ENCODE measurements at places on chromosomes 5 and 9.

DNA sequence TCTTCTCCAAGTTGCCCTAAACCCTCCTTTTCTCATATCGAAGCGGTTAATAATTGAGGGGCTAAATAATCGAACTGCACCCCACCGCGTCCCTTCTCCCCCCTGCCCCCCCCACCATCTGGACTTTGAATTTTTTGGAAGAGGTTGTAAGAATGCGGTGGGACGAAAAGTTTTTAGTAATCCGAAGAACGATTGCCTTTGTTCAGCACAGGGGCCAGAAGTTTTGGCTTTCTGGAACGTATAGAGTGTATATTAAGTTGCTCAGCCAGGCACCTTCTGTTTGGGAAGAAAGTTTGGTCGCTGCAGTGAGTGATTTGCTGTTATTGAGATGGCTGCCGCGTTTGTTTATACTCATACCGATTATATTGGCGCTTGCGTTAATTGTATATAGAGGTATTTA, 518 bp downstream of the ERBIN start:
- DNase-seq = peak; percentile 14

GRCh38 chr5:10539687-10539998, 24.2 kb upstream of the ANKRD33B start:
- DNase-seq = no peak

DNA sequence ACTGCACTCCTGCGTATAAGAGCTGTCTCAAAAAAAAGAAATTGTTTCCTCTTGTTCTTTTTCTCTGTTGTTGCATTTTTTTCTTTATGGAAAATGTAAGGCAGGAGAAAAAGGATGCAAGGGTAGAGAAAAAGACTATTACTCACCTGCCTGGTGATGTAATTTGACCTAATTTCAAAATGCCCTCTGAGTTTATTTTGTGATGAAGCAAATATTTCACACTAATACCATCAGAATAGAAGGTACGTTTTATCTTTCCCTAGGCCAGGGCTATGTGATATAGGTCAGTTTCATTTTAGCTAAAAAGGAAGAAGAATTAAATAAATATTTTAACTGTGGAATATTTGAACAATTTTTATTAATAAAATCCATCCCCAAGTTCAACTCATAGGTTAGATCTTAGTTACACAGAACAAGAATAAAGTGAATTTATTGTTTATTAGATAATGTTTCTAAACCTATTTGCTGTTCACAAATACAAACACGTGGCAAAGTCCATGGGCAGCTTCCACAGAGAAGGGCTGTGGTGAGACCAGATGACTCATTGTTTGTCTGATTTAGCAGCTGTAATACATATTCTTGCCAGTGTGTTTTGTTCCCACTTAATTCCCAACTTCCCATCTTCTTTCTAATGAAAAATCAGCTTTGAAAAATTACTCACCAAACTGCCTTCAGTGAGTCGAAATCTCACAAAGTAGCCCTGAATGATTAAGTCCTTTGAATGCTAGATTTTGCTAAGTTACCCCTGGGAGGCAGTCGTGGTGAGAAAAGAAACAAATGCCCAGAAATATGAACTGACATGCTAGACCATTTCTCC, 52.8 kb upstream of the CCDC112 start:
- no peak for DNase-seq

DNA sequence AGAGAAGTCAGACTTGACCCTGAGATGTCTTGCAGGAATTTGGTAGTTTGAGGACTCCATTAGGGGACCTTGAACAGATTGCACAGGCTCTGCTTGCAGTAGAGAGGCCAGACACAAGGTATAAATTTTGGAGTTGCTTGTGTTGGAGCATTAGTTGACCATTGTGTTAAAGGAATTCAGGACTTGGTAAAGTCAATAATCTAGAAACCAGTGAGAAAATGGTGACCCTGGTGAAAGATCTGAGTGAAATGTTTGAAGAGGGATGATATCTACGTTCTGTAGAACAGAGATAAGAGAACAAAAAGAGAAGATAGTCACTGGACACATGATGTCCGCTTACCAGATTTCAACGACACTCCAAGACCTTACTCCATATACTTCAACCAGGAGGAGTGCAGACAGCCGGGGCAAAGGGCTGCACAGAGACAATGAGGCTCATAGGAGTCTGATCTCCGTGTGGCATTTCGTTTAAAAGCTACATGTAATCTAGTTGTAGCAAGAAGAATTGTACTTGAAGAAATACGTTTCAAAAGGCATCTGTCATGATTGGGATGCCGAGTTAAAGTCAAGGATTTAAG, 13.2 kb downstream of the DNAJC25 start:
- no peak for DNase-seq

DNA sequence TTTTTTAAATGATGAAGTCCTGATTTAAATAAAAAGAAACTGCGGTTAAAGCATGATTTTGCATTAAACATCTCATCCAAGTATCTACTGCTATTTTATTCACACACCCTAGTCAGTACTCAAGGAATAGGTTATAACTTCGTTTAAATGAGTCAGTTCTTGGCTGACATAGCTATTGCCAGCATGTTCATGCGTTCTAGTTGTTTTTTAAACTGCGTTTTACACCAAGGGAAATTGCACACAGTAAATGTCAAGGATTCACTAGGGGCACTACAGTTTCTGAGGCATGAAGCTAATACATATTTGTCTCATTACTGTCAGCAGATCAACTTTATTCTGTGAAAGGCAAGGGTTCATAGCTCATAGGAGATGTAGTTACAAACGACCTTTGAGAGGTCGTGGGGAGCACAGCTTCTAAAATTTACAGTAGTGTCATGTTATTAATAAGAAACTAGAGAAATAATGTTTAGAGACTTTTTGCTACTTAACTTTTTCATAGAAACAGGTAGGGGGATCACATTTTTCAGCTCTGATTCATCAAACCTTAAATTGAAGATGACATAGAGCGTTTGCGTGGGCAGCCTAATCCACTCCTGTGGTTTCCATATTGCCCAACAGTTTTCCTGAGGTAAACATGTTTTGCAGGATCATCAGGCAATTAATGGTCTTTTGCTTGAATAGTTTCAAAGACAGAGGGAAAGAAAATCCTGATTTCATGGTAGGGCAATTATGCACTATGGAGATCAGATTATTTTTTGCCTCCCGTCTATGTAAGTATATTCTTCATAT, 2222.7 kb upstream of the WWC1 start:
- no peak for DNase-seq

DNA sequence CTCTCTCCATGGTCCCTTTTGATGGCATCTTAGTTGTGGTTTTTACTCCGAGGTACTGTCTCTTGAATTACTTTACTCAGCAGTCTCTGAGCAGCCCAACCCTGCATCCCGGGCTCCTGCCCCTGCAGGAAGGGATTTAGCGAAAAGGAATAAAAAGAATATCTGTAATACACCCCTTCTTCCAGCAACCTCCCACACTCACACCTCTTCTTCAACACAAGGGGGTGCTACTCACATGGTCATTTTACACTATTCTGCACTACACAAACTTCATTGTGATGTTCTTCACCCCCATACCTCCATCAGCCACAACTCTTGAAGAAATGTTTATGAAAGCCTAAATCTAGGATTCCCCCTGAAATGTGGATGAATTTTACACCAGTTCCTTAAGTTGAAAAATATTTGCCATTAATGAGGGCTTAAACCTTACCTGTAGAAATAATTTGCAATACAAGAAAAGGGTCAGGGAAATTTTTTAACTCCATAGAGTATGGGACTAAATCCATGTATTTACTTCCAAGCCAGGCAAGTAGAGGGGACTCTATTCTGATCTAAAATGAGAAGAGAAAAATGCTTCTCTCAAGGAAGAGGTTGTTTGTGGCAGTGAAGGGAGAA, 26.0 kb downstream of the TPD52L3 start:
- peak; percentile 14 for DNase-seq

- no peak for DNase-seq
Measured at GRCh38 chr9:13013991-13014883, 239.4 kb downstream of the LURAP1L start.

DNA sequence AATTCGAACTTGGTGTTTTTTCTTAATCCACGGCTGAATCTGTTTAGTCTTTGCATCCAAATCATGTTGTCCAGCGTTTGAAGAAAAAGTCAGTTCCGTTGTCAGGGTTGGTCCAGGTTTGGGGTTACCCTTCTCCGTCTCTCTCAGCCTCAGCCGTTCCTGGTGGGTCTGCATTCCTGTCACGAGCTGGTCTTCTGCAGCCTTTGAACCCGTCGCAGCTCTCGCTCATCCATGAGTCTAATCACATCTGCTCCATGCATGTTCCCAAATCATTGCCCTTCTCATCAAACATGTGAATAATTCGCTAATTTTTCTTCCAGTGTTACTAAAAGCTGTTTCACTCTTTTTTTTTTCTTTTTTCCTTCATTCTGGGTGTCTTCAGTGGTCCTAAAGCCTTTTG, 39.0 kb upstream of the EXOC3 start:
- DNase-seq = no peak

DNA sequence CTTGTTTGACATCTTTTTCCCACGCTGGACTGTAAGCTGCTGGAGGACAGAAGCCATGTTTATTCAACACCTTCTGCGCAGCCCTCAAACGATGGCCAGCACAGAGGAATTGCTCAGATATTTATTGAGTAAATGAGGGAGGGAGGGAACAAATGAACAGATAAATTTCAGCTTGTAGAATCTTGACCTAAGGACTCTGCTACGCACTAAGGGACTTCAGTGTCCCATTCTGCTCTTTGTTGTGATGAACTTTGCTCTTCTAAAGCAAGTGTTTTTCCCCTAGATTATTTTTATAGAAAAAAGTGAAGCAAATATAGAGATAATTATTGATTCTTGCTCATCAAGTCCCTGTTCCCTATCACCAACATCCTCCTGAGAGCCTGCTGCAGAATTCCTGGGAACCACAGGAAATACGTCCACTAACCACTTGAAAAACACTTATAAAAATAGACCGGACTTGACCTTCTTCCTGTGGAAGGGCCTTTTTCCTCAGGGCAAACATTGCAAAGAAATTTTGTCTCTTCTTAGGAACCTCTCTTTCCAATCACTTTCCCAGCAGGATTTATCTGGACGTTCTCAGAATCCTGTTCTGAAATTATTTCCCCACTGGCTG, 54.9 kb downstream of the FGF1 start:
- DNase-seq = no peak

DNA sequence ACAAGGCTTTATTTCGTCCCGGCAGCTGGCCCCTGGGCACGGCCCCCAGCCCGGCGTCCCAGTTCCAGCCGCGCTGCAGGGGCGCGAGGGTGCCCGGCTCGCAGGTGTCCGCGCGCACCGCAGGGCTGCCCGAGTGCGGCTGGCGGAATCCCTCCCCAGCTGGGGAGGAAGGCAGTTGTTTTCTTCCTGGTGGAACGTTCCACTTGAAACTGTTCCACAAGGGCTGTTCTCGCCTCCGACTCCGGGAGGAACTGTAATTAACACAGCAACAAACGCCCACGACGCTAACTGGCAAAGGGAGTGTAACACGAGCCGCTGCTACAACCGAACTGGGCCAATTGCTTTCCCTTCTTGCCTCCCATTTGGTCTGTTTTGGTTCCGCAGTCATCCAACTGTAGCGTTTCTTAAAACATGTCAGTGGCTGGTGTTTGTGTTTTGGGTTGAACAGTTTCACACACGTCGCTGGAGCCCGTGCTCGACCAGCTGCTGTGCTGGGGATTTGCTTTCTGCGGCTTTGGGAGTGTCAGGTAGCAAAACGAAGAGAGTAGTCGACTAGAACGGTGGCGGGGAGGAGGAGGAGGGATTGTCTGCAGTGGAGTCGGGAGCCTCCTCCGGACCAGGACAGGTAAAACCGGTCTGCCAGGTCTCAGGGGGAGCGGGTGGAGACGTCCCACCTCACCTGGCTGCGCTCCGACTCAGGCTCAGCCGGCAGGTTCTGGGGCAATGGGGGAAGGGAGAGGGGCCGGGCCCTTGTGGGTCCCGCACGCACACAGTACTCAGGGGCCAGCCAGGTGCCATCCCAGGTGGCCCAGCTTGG, 131.6 kb upstream of the NIPBL start:
- DNase-seq = peak; percentile 49

GRCh38 chr9:89755821-89756220, 151.0 kb downstream of the GADD45G start:
- no peak for DNase-seq

DNA sequence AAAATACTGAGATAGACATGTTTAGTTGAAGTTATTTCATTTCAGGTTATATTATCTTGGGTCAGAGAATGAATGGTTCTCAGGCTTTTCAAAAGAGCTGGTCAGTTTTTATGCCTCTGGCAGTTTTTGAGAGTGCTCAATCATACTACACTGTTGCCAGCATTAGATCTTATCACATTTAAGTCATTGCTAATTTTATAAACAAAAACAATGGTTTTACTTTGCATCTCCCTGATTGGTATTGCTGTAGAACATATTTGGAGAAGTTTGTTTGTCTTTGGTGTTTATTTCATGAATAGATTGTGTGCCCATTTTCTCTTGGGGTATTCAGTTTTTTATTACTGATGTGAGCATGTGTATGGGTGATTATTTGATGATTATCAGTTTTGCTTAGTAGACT, 1.5 kb downstream of the CATSPER3 start:
- DNase-seq = no peak

DNA sequence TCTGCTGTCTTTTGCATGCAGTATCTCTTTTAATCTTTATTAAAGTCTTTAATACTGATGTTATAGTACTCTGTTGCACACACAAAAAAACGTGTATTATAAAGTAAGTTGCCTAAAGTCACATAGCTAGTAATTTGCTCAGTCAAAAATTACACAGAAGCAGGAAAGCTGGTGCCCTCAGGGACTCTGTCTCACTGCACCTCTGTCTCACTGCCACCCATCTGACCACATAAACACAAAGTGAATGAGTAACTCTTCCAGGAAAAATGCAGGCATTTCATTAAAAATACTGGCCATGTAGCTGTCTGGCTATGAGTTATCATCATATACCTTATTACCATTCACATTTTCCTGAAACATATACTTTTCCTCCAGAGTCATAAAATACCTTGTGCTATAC, 591.7 kb downstream of the CSNK1G3 start:
- DNase-seq = no peak

DNA sequence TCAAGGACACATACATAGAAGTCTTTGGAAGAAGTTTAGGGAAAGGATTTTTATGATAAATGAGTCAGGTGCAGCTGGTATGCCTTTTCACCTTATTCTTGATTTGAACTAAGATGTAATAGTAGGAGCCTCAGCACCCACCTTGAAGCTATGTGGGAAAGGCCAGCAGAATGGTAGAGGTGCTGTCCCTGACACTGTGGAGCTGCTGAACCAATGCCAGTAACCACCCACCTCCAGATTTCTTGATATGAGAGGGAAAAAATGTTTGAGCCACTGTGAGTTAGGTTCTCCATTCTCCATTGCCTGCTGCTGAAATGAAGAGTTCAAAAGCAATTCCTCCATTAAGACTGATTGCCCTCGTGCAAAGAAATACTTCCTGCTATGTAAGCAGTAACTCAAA, 12.2 kb upstream of the HMGCR start:
- DNase-seq = peak; percentile 62

- peak; percentile 76 for DNase-seq
Measured at GRCh38 chr9:131668439-131669268, 71.2 kb downstream of the RAPGEF1 start.

DNA sequence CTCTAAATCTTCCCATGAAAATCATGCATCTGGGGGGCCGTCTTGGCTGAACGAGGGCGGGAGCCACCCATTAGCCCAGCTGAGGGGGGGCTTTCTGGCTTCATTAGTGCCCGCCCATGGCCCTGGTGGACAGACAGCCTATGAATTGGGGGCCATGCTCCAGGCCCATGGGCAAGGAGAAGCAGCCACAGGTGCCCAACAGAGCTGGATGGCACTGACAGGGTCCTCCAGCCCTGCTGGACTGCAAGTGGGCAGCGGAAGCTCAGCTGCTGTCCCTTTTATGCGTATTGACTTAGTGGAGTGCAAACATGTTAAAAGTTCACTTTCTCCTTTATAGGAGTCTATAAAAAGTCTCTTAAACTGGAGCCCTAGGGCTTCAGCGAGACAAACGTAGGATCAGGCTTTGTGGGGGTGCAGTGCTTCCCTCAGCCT, 75.3 kb downstream of the MACROH2A1 start:
- DNase-seq = no peak

All from activated T-cell treated with anti-CD3 and anti-CD28 coated beads, Interleukin-2, amount 50 U/mL, for 72 hours (primary cell).